Small intestine (tissue), 16 donors: ENCODE measurements at places on chromosomes 7 and 10. TPM values are rescaled to one million over a fixed set of nuclear protein-coding genes. Genes with fewer than 3 reads are reported as not detected.

Gene TAS2R16
- not detected for polyA plus RNA-seq

DNA sequence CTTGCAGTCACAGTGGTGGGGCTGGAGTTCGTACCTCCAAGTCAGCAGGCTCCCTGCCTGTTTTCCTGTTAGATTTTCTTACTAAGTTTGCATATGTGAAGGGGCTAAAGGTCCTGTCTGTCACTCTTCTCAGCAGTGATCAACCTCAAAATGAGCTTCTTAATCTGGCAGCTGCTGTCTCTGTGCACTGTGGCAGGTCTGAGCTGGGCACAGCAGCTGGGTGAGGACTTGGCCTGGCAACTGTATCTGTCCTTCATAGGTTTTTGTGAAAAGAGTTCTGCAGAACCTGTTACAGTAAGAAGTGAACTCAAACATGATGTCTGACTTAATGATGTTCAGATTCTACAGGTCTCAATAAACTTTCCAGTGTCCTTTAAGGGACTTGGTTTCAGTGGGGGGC lies 31.3 kb upstream of the GJD4 start:
- DNase-seq, result no peak

DNA sequence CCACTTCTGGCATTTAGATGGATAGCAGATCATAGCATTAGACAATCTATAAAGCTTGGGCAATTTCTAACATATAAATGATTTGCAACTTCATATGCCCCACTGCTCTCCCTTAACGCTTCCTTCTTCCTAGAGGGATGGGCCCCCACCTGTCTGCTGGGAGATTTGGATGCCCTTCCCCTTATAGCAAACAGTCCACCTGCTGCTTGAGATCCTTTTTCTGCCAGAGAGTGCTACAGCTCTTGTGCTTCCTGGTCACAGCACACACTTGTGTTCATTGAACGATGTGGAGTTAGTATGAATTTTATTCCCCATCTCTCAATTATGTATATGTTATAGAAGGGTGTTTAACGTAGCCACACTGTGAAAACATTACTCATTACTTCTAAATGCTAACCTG lies 10.4 kb upstream of the PCGF5 start:
- no peak for DNase-seq

GRCh38 chr10:71771204-71771603 lies 2.1 kb downstream of the VSIR start:
- DNase-seq, result no peak

Gene CUL1
- polyA plus RNA-seq, result 34.3 TPM

DNA sequence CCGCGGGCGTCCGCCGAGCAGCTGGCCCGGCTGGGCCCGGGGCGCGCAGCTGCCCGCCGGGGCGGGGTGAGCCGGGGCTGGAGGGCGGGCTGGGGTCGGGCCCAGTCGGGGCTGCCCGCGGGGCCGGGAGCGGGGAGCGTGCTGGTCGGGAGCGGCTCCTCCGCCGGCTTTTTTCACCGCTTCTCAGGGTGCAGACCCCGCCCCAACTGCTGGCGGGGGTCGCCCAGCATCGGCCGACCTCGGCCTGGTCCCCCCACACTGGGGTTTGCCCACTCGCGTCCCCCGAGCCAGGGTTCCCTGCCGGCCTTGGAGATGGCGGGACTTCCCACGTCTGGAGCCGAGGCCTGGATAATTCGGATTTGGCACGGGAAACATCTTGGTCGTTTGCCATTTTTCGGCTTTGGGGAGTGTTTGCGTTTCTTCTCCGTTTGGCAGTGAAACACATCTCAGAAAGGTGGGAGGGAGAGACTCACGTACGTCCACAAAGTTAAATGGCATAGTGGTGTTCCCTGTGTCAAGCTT lies 432 bp downstream of the TMEM248 start:
- no peak for DNase-seq

- peak; percentile 52 for DNase-seq
These were observed 325.0 kb downstream of the PLXNA4 start for GRCh38 chr7:132251327-132251659.
